ENCODE measurements at places on chromosomes 16 and 17.

DNA sequence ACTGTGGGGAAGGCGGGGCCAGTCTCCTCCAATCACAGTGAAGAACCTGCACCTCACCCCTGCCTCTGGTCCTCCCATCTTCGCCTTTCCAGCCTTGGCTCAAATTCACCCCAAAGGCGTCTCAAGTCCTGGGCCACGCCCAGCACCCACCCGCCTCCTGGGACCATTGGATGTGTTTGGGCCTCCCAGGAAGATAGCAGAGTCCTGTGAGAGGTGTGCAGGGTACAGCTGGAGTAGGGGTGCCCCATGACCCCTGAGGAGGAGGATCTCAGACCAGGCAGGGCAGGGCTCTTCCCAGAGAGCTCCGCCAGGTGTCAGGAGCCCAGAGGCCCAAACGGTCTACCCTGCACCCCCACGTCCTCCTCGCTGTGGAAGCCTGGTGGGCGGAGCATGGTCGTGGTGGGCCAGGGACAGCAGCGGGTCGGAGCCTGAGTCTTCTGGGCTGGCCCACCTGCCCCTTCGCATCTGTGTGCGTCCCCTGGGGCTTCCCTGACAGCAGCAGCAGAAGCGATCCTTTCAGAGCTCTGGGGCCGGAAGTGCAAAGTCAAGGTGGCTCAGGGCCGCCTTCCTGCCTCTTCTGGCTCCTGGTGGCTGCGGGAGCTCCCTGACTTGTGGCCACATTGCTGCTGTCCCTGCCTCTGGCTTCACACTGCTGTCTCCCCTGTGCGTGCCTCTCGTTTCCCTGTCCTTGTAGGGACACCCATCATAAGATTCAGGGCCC, 34.9 kb upstream of the ZNF469 start:
- DNase-seq = no peak

DNA sequence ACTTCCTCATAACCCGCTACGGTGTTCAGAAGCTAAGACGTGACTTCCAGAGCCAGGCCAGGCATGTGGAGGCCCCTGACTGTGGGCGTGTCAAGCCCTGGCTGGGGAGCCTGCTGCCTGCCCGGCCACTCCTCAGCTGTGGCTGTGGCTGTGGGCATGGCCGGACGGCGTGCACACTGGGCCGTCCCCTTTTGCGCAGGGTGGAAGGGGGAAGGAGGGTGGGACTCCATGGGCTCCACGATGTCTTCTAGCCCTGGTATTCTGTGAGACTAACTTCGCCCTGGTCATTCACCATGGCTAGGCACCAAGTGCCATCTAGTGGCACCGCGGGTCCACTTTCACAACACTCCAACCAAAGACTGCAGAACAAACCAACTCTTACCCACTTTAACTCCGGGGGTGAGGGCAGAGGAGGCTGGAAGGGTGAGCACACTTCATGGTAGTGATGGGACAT, 67.9 kb downstream of the N4BP1 start:
- peak; percentile 58 for DNase-seq

- DNase-seq = no peak
Observed at GRCh38 chr17:64157669-64158180, 27.8 kb upstream of the ERN1 start.

DNA sequence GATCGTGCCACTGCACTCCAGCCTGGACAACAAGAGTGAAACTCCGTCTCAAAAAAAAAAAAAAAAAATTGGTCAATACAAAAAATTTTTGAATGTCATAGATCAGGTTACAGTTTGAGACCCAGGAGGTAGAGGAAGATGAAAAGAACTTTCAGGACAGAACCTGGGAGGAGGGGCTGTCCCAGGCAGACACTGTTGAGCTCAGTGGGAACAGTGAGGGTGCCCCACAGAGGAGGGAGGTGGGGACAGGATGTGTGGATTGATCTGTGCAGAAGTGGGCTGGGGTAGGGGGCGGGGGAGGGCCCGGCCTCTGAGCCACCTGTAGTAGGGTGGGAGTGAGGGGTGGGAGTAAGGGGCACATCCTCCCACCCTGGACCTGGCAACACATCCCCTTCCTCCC, 58.3 kb downstream of the PRMT7 start:
- no peak for DNase-seq

DNA sequence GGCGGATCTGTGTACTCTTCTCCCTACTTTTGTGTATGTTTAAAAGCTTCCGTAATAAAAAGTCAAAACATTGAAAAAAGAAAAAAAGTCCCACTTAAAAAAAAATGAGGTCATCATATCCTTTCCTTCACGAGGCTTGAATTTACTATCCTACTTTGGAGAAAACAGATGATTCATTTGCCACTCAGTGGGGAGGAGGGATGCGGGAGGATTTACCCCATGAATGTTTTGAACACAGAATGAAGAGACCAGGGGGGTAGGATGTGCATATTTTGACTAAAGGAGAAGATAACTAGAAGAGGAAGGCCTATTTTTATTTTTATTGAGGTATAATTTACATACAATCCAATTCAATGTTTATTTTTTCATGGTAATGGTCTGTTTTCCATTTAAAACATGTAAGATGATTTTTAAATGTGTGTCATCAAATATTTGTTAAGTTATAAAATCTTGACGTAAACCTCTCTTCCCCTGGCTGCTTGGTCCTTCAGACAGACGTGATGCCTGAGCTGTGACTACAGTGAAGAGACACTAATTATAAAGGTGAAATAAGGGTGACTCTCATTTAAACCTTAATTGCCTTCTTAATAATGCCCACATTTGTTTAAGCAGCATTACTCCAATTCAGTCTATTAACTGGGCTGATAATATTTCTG, 135.4 kb upstream of the AXIN2 start:
- DNase-seq = peak; percentile 37

- no peak for DNase-seq
Observed at GRCh38 chr16:4338712-4339299, 12.3 kb downstream of the PAM16 start.

GRCh38 chr16:71863995-71864394, 18.2 kb downstream of the ATXN1L start:
- DNase-seq = no peak

GRCh38 chr17:7237761-7238419, 1.4 kb downstream of the PHF23 start:
- DNase-seq = peak; percentile 71

GRCh38 chr17:8147141-8147804, 4.9 kb downstream of the PER1 start:
- no peak for DNase-seq

DNA sequence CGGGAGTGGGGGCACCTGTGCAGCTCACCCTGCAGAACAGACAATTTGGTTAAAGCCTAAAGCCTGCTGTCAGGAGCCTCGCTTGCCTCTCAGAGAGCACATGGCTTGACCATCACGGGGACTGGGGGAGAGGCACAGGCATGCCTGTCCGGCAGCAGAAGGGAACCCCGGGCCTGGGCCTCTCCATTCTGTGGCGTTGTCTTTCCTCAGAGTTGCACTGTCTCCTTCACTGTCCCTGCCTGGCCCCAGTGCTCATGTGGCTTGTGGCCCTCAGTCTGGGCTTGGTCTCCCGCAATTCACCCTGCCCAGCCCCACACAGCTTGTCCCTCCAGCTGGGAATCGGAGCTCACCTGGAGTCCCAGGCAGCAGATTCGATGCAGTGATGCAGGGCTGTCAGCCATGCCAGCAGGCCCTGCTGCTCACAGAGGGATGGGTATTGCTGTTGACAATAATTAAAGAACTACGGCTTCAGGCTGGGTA, 189.9 kb downstream of the SEC14L1 start:
- DNase-seq = no peak

GRCh38 chr16:85048921-85049562, 21.4 kb downstream of the KIAA0513 start:
- DNase-seq = no peak

DNA sequence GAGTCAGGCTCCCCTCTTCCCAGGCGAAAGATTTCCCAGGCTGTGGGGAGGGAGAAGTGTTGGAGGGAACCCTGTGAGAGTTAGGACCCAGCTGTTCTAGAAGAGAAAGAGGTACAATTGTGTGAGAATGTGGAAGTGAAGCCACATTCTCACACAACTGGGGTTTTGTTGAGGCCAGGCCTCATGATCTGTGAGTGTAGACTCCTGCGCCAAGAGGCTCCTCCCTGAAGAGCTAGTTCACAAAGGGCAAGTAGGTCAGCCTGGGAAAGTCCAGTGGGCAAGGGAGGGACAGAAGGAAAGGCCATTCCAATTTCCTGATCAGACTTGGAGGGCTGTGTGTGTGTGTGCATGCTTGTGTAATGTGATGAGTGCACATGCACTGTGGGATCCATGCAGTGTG, 15.2 kb downstream of the CD300LF start:
- no peak for DNase-seq

DNA sequence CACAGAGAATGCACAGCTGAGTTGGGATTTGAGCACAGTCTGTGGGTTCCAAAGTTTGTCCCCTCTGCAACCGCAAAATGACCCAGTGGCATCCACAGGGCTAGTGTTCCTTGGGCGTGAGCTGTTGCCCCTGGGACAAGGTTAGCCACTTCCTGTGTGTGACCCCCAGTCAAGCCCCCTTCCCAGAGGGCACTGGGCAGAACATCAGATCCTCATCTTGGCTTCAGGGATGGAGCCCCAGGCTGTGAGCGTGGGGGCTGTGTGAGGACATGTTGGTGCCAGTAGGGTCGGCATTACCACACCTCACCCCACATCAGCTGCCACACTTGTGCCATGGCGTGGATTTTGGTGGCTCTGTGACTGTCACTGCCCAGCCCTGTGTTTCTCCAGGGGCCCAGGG, 55.3 kb downstream of the USP22 start:
- DNase-seq = no peak

- no peak for DNase-seq
Observed at GRCh38 chr16:8107296-8107695, 483.0 kb downstream of the TMEM114 start.

- no peak for DNase-seq
Observed at GRCh38 chr17:35295686-35296085, 52.8 kb downstream of the SLFN5 start.

DNA sequence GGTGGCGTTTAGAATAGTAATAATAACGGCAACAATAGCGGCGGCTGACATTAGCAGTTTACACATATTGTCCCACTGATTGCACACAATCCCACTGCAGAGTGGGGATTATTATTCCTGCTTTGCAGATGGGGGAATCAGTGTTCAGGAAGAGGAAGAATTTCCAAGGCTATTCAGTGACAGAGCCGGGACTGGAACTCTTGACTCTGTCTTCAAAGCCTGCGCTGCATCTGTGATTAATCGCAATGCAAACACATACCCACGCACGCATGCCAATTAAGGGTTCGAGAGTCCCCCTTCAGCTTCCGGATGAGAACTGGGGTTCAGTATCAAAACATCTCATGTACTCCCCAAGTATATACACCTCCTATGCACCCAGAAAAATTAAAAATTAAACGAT, 29.2 kb downstream of the TMEM186 start:
- DNase-seq = no peak

GRCh38 chr16:559411-560203, 587 bp upstream of the PRR35 start:
- peak; percentile 19 for DNase-seq

GRCh38 chr17:28029044-28029443, 13.4 kb upstream of the NLK start:
- DNase-seq = no peak

GRCh38 chr16:75997606-75998005, 271.3 kb upstream of the CPHXL start:
- DNase-seq = no peak

DNA sequence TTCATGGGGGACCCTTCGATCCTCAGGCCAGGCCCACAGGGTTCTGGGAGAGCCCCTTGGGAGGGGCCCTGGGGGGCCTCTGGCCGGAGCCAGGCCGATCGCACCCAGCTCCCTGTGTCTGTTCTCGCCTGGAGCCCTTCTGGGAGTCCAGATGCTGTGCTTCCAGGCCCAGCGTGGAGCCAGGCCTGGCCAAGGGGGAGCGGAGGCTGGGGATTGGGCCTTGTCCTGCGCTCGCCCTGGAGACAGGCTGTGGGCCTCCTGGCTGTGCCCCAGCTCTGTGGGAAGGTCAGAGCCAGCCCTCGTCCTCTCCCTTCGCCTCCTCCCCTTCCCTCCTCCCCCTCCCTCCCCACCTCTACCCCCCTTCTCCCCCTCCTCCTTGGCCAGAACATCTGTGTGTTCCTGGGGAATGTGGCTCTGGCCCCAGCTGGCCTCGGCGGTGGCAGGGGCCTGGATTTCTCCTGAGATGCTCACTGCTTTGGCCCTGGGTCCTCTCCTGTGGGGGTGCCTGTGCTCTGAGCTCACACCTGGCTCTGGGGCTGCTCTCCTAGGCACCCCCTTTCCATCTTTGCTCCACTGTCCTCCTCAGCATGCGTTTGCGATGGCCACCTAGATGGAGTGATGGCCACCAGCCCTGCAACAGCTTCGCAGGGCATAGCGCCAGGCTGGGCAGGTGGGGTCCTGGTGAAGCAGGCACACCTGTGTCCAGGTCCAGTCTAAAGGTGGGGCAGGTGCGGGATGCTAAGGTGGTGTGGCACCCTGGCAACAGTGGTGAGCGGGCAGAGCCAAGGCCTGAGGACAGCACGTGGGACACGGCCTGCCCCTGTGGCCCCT, 90.6 kb upstream of the CIBAR2 start:
- peak; percentile 83 for DNase-seq

- DNase-seq = no peak
Observed at GRCh38 chr16:4626396-4626795, 1.8 kb downstream of the MGRN1 start.

GRCh38 chr17:75825149-75825552, 19.1 kb downstream of the UNC13D start:
- no peak for DNase-seq

DNA sequence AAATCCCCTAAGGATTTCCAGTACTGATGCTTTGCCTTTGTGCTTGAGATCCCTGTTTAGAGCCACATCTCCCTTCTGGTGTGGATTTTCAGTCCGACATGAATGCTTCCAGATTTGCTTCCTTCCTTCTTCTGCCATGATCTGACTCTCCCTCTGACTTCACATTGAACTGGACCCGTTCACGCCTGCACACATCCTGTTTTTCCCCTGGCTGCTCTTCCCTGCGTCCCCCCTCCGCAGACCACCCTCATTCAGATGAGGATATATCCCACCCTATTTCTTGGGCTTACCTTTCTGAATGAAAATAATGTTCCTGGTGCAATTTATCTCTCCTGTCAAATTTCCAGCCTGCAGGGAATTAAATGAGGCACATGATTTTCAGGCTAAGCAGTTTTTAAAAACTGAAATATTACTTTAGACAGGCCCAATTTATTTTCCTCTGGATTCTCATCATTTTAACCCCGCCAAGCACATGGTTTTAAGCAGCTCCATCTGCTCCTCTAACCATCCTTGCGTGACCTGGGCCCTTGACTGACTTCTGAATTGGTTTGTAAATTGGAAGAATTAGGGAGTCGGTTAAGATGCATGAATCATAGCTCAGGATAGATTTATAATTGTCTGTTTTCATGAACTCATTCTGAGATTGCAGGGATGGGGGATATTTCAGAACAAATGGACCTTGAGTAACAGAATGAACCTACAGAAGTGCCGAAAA, 59.2 kb downstream of the BMERB1 start:
- no peak for DNase-seq

Data from mesendoderm (in vitro differentiated cells).